ENCODE measurements at places on chromosomes 16 and 17.
A peak's percentile ranks its signal among the peaks of the same experiment; 100 is the strongest.

DNA sequence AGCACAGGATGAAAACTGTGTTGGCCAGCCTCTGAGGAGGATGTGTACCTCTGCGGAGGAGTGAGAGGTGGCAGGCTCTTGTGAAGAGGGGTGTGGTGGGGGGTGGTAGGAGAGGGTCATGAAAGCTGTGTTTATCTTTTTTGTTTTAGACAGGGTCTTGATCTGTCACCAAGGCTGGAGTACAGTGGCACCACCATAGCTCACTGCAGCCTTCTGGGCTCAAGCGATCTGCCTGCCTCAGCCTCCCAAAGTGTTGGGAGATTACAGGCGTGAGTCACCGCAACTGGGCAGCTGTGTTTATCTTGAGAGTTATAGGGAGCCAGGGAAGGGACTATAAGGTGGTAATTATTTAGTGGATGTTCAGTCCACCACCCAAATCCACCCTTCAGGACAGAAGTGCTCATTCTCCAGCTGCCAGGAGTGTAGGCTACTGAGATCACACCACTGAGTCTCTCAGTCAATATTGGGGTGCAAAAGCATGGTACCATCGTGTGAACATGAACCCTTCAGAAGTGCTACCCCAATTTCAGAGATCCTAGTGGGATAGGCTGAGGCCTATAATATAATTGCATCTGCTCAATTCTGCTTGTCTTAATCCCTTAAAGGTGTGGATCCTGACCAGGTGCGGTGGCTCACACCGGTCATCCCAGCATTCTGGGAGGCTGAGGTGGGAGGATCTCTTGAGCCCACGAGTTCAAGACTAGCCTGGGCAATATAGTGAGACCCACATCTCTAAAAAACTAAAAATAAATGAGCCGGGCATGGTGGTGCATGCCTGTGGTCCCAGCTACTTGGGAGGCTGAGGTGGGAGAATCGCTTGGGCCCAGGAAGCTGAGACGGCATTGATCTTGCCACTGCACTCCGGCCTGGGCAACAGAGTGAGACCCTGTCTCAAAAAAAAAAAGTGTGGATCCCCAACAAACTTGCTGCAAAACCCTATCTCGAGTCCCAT is 788 bp upstream of the EXOC3L1 start:
- H3K27ac ChIP-seq: no peak overlapping the region
- DNase-seq: no peak
- peak overlapping the region; percentile 91 for H3K4me3 ChIP-seq
- H3K4me1 ChIP-seq: peaks cover 30% of the 10 kb centered on the region

DNA sequence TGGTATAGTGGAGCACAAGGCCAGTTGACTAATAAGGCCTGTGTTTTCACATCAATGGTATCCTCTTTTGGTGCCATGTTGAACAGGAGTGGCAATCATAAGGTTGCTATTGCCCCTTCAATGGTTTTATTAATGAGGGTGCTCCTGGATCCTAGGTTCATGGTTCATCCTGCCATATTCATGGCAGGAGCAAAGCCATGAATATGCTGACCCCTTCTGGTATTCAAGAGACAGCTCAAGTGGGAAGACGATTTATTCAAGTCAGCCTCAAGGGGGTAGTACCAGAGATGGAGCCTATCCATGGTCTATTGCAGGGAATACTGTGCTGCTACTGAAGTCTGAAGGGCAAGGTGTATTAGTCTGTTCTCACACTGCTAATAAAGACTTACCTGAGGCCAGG is 2.6 kb downstream of the ABCA9 start:
- H3K36me3 ChIP-seq: no peaks in the 10 kb centered on the region
- no peaks in the 10 kb centered on the region for H3K4me1 ChIP-seq
- H3K27ac ChIP-seq: no peak overlapping the region
- H3K4me3 ChIP-seq: no peak overlapping the region
- DNase-seq: no peak

DNA sequence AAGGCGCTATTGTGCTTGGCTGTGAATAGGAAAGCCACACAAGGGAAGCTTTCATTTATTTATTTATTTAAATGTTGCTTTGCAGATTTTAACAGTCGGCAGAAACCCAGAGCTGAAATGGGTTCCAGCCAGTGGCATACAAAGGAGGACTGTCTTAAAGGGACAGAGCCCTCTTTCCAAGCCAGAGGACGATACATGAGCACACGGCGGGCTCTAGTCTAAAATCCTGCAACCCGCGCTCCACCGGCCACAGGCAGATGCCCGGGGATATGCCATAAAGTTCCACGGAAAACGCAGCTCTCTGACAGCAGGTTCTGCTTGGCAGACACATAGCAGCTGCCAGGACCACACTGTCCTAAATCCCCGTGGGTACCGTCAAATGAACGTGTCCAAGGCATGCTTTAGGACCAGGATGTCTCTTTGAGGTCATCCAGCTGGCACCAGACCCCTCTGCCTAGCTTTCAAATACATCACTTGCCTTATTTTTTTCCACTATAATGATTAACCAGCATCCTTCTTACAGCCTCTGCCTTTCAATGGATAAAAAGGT is 64.6 kb downstream of the CYTH1 start:
- DNase-seq: no peak
- H3K4me1 ChIP-seq: peaks cover 91% of the 10 kb centered on the region
- peak overlapping the region; percentile 48 for H3K4me3 ChIP-seq
- no peaks in the 10 kb centered on the region for H3K27me3 ChIP-seq

DNA sequence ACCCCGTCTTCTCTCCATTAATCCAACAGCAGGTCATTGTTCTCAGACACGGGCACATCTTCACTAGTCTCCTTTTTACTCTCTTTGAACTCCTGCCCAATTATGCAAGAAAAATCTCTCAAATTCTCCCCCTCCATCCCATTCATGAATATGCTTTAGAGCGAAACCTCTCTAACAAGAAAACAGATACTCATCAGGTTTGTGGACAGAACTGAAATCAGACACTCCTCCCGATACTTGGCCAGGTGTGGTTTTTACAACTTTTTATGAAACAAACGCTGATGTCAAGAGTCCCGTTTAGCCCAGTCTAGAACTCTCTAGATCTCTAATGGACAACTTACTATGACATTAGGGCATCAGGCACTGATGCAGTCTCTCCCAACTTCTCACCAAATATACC is 40.9 kb downstream of the PIK3R5 start:
- H3K4me3 ChIP-seq: no peak overlapping the region
- peaks cover 22% of the 10 kb centered on the region for H3K4me1 ChIP-seq
- H3K27ac ChIP-seq: no peak overlapping the region
- peaks cover 33% of the 10 kb centered on the region for H3K36me3 ChIP-seq
- no peaks in the 10 kb centered on the region for H3K27me3 ChIP-seq

- DNase-seq: no peak
- H3K4me3 ChIP-seq: no peak overlapping the region
- H3K36me3 ChIP-seq: no peaks in the 10 kb centered on the region
- H3K27me3 ChIP-seq: no peaks in the 10 kb centered on the region
- H3K27ac ChIP-seq: no peak overlapping the region
These were observed 7.3 kb downstream of the ABCA3 start for GRCh38 chr16:2333231-2333630.

DNA sequence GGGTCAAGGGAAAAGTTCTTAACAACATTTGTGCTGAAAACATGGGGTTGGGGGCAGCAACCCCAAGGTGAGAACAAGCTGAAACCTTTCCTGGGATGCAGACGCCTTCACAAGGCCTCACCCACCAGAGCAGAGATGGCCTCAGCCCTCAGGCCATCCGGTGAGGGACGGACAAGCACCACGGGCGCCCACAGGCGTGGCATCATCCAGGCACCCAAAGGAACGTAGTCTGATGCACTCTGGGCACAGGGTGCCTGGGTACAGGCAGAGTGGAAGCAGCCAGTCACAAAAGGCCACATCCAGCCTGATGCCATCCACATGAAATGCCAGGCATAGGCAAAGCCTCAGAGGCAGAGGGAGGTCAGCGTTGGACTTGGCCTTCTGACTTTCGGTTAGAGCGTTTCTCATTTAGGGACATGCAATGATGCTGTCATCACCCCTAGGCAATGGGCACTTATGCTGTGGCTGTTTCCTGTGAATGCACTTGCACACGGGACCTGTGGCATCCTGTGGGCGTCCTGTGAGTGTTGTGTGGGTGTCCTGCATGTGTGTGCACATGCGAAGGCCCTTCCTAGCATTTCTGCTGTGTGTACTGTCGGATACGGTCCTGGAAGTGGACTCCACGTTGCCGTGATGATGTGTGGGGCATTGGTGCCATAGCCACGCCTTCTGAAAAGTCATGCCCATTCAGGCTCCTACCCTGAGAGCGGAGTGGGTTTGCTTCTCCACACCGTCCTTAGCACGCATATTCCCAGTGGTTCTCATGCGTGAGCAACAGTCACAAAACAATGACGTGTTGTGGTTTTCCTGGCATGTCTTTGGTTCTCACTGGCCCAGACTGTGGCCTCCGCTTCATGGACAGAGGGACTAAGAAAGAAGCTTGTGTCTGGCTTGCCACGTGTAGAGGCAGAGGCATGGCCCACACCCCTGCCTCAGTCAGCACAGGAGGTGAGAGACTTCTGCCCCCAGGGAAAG is 52.7 kb upstream of the ZNF469 start:
- peaks cover 6% of the 10 kb centered on the region for H3K4me1 ChIP-seq
- H3K27ac ChIP-seq: no peak overlapping the region
- peaks cover 6% of the 10 kb centered on the region for H3K27me3 ChIP-seq
- H3K36me3 ChIP-seq: no peaks in the 10 kb centered on the region
- H3K4me3 ChIP-seq: no peak overlapping the region
- DNase-seq: no peak

DNA sequence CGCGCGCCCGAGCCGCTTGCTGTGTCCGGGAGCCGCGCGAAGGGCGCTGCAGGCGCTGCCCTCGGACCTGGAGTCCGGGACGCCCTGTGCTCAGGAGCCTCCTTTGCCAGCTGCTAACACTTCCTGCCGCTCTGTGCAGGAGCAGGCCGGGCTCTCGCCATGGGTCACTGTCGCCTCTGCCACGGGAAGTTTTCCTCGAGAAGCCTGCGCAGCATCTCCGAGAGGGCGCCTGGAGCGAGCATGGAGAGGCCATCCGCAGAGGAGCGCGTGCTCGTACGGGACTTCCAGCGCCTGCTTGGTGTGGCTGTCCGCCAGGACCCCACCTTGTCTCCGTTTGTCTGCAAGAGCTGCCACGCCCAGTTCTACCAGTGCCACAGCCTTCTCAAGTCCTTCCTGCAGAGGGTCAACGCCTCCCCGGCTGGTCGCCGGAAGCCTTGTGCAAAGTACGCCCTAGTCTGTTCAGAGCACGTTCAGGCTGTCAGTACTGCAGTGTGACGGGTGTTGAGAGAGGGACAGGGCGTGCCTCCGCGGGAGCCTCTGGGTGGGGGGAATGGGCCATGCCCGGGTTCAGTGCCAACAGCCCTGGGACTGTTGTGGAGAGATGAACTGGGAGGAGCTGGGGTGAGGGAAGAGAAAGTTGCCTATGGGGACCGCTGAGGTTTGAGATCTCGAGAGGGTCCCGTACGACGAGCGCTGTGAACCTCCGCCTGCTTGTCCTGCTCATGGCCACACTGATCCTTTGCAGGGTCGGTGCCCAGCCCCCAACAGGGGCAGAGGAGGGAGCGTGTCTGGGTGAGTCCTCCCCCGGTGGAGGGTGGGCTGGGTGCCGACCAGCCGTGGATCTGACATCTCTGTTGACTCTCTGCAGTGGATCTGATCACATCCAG is 1.3 kb downstream of the ZNF276 start:
- H3K4me1 ChIP-seq: peaks cover 47% of the 10 kb centered on the region
- H3K27me3 ChIP-seq: no peaks in the 10 kb centered on the region
- H3K4me3 ChIP-seq: peak overlapping the region; percentile 87
- DNase-seq: peak; percentile 83
